ENCODE measurements at places on chromosomes 4 and X. TPM values are rescaled to one million over a fixed set of nuclear protein-coding genes. Genes with fewer than 3 reads are reported as not detected.

Gene SUPT20HL2
- total RNA-seq = not detected

Gene PNMA5
- total RNA-seq = not detected

Gene CAPN6
- total RNA-seq = not detected

Gene RENBP
- 6.3 TPM for total RNA-seq

Gene ADH1C
- not detected for total RNA-seq

Gene LRPAP1
- total RNA-seq = 87.5 TPM

Gene AMOT
- 1.7 TPM for total RNA-seq

Gene VSIG4
- total RNA-seq = not detected

Gene SLC34A2
- total RNA-seq = not detected

Gene DUX4
- total RNA-seq = not detected
